ENCODE measurements at places on chromosomes 7 and 10.
A peak's percentile ranks its signal among the peaks of the same experiment; 100 is the strongest.

GRCh38 chr7:56019501-56019900, 31.7 kb downstream of the PSPH start:
- no peak for DNase-seq

- DNase-seq: no peak
Measured at GRCh38 chr10:47348661-47349470, 703 bp downstream of the RBP3 start.

GRCh38 chr10:12638103-12638502, 288.8 kb downstream of the CAMK1D start:
- peak; percentile 82 for DNase-seq

- DNase-seq: no peak
Measured at GRCh38 chr7:91266067-91266688, 1.9 kb downstream of the FZD1 start.

DNA sequence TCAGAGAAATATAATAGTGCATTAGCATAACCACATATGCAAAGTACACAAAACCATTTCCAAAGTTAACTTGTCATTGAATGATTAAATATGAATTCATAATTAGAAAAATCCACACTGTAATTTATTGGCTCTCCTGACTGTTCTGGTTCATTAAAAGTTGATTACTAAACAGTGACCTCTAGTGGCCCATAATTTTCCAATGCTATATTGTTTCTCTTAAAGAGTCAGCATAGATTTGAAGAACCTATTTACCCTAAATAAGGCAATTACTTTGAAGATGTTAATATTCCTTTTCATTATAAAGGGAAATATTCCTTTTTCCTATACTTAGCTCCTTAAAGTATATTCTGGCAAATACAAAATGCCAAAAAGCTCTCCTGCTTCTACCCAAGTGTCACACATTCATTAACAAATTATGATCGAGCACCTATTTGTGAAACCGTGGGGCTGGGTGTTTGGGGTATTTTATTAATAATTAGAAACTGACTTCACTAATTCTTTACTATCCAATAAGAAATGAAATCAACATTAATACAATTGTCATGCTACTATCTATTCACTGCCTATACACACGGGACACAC, 86.2 kb downstream of the HIBADH start:
- DNase-seq: peak; percentile 81

DNA sequence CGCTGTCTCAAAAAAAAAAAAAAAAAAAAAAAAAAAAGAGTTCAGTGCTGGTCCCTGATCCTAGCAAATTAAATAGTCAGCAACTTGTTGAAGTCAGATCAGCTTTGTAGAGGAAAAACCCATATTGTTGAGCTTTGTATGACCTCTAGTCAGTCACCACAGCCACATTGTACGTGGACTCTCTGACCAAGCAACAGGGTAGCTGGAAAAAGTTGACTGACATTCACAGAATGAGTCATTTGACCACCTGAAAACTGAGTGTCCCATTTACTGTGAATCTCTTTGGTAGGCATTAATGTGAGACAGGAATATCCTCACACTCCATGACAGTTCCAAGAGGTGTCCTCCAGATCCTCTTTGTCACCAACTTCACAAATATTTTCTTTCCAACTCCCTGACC, 371.1 kb downstream of the LRRTM3 start:
- DNase-seq: no peak

DNA sequence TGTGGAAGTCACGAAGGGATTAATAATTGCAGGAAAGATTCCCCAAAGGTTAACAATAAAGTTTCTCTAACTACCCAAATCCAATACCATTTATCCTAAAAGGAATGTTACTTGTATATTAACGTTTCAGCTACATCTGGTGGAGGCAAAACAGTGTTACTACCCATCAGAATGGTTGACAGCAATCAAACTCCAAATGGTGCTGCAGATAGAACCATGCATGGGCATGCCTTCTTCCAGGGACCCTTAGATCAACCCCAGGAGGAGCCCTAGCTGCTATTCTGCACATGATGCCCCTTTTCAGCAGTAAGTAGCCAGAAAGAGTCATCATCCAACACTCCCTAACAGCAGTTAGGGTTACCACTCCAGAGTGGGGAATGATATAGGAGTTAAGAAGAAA, 336.3 kb downstream of the GRID1 start:
- no peak for DNase-seq

DNA sequence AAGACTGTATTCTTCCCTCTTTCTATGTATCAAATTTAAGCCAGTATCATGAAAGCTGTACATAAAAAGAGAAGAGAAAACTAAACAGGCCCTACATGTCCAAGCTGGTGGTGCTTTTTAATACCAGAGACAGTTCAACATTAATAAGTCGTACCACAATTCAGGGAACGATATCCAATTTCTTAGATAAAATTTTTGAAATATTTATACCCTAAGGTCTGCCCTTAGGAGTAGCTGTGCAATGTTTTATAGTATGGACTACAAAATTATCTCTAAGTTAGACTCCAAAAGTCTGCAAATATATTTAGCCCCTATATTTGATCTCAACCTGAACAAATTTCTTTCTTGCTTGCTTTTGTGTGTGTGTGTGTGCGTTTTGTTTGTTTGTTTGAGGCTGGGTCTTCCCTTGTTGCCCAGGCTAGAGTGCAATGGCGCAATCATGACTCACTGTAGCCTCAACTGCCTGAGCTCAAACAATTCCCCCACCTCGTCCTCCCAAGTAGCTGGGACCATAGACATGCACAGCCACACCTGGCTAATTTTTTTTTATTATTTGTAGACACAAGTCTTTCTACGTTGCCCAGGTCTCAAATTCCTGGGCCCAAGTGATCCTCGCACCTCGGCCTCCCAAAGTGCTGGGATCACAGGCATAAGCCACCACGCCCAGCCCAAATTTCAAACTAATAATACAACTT, 13.2 kb downstream of the ARHGAP19 start:
- no peak for DNase-seq

DNA sequence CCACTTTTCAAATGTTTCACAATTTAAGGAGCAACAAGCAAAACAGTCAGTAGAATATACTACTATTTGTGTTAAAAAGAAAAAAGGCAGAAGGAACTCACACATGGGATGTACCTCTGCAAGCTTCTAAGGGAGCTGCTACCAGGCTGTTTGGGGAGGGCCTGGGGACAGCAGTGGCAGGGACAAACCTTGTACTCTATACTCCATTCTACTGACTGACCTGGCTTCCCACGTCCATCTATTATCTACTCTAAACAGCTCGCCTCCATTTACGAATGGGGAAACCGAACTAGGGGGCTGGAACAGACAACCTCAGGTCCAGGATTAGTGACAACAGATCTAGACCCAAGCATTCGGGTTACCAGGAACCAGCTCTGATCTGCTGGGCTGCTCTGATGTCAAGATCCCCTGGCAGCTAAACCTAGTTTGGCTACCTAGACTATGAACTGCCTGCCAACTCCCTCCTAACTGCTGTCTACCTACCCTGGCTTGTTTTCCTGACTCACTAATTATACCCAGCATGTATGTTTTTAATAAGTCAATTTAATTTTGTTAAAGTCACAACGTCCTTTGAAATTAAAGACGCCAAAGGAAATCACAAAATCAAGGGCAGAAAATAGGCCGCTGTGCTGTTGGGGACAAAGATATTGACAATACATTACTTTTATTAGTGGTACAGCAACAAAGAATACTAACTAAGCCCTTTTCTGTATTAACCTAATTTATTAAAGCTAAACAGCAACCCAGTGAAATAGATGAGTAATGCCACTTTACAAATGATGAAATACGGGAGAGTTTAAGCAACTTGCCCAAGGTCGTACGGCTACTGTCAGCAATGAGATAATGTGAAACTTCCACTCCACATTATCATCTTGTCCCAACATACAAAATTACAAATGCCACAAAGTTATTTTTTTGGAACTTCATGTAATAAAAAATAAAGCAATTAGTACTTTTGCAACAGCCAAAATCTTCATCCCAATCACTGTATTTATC, 5.3 kb downstream of the PSAP start:
- DNase-seq: no peak

- DNase-seq: peak; percentile 70
Measured at GRCh38 chr7:24604630-24605029, 31.4 kb downstream of the PALS2 start.

- DNase-seq: no peak
Measured at GRCh38 chr7:6628045-6628444, 9.1 kb upstream of the ZNF316 start.

DNA sequence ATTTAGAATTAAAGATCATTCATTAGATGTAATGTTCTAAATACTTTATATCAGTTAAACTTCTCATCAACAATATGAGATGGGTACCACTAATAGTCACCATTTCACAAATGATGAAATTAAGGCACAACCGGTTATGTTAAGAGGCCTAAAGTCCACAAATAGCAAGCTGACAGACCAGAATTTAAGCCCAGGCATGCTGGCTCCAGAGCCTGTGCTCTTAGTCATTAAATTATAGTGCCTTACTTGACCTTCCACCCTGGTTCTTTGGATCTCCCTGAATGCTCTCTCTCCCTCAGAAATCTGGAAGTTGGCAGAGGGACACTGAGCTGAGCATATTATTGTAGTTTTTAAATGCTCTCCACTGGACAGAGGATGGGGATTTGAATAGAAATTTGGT, 3.6 kb downstream of the LIPN start:
- no peak for DNase-seq

- no peak for DNase-seq
Measured at GRCh38 chr7:155973451-155973997, 161.3 kb upstream of the SHH start.

DNA sequence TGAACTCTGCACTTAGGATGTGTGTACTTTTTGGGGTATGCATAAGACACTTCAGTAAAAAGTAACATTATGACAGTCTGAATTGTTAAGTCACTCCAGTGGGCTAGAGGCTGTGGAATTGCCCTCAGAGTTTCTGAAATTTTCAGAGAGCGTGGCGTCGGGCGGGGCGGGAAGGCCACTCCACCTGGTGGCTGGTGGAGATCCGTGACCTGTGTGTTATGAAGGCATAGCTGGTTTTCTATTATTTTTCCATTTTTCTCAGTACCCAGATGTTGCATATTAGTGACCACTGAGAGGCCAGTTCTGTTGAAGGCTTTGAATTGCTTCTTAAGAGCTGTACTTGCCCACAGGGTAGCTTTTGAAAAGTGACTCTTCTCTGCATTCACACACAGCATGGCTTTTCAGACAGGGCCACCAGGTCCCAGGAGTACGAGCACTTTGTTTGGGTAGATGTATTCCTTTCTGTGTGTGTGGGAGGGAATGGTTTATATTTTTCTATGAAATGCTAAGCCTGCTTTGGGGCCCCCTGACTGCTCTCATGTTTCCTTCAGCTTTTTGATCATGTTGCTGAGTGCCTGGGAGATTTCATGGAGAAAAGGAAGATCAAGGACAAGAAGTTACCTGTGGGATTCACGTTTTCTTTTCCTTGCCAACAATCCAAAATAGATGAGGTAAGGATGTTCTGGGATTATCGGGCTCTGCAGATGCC, 52.3 kb downstream of the TACR2 start:
- no peak for DNase-seq

DNA sequence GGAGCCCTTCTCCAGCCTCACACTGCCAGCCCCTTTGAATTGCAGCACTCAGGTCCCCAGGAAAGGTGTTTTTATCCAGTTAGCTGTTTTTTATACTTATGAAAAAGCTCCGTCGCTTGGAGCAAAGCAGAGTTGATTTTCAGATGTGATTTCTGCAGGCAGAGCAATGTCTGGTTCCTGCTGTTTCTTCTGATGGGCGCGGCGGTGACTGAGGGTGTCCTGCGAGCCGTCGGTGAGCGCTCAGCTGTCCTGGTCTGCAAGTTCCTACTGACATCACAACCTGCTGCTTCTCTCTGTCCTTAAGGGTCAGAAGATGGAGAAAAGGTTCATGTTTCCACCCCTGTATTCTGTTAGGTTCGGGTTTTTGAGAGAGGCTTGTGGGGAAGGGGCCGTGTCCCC, 109.6 kb upstream of the FAM20C start:
- no peak for DNase-seq

GRCh38 chr10:9645404-9645803, 1372.3 kb upstream of the CELF2 start:
- no peak for DNase-seq

- DNase-seq: no peak
Measured at GRCh38 chr10:63260103-63260859, 127.2 kb downstream of the NRBF2 start.

- no peak for DNase-seq
Measured at GRCh38 chr10:77912576-77912975, 14.0 kb downstream of the DLG5 start.

DNA sequence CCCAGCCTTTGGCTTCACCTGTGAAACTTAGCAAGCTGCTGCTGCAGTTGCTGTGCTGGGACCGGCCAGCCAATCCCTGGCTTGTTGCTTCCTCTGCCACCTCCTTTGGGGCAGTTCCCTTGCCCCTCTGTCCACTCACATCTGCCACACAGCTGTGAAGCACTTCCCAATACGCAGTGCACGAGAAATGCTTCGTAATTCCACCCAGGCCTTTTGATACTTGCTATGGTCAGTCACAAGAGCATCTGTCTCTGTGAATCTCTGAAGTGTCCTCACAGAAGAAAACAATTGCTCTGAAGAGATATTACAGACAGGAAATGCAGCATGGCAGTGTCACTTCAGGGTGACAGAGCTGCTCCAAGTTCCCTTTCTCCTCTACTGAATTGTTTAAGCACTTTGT, 208.5 kb downstream of the PTEN start:
- DNase-seq: no peak

GRCh38 chr10:28449926-28450325, 83.0 kb upstream of the WAC start:
- DNase-seq: no peak

DNA sequence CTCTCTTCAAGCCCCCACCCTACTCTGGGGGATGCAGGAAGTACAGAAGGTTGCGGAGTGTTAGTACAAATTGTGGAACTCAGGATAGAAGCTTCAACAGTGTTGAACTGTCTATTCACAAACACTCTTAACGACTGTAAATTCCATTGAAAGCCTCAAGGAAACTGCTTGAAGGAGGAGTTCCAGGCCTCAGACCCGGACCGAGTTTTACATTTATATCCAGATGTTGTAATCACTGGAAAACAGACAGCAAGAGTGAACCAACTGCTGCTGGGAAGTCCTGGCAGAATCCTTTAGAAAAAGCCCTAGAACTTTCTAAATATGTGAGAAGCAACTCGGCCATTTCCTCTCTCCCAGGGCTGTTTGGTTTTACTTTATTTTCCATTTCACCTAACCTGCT, 84.1 kb upstream of the LRRC18 start:
- no peak for DNase-seq

GRCh38 chr10:3772361-3773171, 12.4 kb downstream of the KLF6 start:
- DNase-seq: no peak

DNA sequence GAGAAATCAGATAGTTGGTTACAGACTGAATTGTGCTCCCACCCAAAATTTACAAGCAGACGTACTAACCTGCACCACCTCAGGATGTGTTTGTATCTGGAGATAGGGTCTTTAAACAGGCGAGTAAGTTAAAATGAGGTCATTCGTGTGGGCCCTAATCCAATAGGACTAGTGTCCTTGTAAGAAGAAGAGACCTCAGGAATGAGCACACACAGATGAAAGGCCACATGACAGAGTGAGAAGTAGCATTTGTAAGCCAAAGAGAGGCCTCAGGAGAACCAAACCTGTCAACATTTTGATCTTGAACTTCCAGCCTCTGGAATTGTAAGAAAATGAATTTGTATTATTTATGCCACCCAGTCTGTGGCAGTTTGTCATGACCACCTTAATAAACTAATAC, 149.5 kb upstream of the VWC2 start:
- DNase-seq: no peak

GRCh38 chr7:30817371-30817767, 46.2 kb downstream of the MINDY4 start:
- DNase-seq: no peak

Data from hematopoietic multipotent progenitor cell treated with erythropoietin and hydrocortisone succinate and interleukin-3 and kit ligand, for 6 days (in vitro differentiated cells).